ENCODE measurements at places on chromosomes 4 and X.

DNA sequence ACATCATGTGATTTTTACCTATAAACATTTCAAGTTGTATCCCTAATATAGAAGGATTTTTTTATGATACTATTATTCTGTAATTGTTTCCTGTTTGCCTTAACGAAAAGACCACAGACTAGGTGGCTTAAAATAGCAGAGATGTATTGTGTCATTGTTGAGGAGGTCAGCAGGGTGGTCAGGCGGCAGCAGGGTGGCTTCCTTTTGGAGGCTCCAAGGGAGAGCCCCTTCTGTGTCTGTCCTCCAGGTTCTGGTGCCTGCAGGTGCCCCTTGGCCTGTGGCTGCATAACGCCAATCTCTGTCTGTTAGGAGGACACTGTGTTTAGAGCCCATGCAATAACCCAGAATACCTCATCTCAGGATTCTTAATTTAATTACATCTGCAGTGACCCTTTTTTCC, 118.1 kb downstream of the TBL1X start:
- DNase-seq: no peak

DNA sequence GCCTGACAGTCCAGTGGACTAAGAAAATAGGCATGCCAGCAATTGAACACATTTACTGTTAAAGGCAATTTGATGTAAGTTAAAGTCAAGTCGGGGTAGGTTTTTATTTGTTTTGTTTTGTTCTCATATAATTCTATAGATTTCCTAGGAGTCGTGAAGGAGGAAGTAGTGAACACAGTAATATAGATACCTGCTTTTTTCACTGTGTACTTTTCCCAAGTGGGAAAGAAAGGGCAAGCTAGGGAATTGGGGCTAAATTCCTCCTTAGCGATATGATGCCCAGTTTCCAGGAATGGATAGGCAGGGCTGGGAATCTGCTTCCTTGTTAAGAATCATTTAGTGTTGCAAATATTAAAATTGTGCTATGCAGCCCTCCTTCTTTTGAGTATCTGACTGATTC, 271.0 kb downstream of the ARHGAP24 start:
- DNase-seq: no peak

DNA sequence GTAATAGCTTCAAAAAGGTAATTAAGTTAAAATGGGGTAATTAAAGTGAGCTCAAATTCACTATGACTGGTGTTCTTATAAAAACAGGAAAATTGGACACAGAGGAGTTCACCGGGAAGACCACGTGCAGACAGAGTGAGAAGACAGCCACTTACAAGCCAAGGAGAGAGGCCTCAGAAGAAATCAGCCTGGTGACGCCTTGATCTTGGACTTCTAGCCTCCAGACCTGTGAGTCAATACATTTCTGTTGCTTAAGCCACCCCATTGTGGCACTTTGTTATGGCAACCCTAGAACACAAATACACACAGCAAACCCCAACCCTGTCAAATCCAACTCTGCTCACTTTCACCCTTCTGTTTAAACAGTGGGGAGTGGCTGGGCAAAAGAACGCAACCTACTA, 4.1 kb upstream of the CD38 start:
- DNase-seq: no peak

DNA sequence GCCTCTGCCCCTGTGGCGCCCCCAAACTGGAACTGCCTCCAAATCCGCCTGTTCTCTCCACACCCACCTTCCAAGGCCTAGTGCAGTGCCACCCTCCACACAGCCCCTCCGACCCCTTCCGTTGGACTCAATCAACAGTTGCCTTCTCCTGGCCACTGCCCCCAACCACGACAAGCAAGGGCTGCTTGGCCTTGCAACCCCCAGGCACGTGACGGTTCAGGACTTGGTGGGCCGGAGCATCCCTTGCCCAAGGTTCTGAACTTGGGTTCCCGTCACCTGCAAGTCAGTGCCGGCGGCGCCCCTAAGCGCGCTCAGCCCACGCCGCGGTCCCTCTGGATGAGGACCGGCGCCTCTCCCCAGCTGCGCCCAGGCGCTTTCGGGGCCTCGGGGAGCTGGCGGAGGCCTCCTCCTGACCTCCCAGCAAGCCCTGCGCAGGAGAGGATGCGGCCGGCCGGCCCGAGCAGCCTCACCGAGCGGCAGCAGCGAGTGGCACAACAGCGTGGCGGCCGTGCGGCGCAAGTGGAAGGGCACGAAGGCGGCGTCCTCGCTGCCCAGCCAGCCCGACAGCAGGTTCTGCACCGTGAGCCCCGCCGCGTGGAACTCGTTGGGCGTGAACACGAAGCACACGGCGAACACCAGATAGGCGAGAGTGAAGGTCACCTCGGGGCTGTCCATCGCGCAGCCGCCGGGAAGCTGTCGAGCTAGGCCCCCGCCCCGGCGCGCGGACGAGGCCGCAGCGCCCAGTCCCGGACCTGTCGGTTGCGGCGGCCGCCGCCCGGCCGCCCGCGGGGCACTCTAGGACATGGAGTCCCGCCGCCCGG, 750 bp downstream of the TMEM129 start:
- no peak for DNase-seq

GRCh38 chr4:182593402-182593801, 323.8 kb downstream of the DCTD start:
- no peak for DNase-seq

GRCh38 chr4:80173841-80174240, 23.5 kb upstream of the PRDM8 start:
- no peak for DNase-seq

DNA sequence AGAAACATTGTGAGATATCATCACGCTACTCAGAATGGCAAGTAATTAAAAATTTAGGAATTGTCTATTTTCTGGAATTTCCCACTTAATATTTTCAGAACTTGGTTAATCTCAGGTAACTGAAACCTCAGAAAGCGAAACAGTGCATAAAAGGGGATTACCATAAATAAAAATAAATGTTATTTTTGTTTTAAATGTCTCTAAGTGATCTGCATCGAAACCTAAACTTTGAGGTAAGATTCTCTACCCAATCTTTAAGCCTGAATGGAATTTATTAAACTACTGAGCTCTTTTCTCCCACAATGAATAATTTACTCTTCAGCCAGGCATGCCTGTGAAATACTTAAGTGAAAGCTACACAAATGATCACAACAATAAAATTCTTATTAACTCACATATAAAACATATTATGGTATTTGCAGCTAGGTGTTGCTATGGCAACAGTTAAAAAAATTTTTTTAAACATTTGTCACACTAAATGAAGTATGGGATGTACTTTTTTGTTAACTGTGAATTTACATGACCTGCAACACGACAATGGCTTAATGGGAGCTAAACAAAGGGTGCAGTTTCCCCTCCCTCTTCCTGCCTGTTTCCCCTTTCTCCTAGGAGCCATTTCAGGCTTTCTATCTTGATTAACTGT, 220.2 kb upstream of the PRPS2 start:
- no peak for DNase-seq

DNA sequence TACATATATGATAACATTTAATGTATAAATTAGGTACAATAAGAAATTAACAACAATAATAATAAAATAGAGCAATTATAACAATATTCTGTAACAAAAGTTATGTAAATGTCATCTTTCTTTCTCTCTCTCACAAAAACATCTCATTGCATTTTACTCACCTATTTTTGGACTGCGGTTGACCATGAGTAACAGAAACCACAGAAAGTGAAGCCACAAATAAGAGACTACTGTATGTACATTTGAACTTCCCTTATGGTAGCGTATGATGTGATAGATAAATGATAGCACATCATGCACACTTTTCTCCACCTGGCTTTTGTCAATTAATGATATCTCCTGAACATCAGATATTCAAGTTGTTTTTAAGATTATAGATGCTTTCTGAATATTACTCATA, 80.5 kb downstream of the HNRNPD start:
- DNase-seq: no peak

DNA sequence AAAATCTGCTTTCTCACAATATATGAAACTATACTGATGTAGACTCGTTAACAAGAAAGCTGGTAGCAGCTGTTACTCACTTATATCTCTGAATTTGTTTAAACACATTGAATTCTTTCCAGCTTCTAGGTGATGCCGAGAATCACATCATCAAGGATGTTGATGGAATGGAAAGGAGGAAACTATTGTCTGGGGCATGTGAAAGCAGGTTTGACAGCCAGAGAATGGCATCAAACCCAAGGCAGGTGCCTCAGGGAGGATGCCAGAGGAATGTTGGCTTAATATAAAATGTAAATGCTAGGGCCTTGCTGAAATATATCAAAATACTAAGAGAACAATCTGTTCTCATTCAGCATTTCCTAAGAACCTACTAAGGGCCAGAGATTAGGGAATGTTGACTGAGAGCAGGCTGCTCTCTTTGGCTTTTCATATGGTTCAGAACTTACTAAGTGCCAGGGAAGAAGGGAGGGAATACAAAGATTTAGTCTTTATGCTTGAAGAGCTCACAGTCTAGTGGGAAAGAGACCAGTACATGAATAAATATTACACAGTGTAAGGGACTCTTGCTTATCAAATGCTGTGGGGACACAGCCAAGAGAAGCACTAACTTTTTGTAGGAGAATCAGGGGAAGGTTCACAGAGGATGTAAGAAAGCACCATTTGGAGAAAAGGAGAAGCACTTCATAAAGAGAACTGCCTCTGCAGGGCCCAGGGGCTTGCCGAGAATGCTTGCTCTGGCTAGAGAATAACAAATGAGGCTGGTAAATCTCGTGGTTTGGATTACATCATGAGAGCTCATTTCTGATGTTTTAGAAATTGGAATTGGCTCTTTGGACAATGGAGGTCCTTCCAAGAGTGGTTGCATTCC, 14.7 kb downstream of the SLIT2 start:
- DNase-seq: no peak

GRCh38 chrX:150664290-150664689, 28.9 kb upstream of the MTMR1 start:
- DNase-seq: no peak

- DNase-seq: no peak
These were observed 184.8 kb downstream of the UNC5C start for GRCh38 chr4:95363966-95364365.

DNA sequence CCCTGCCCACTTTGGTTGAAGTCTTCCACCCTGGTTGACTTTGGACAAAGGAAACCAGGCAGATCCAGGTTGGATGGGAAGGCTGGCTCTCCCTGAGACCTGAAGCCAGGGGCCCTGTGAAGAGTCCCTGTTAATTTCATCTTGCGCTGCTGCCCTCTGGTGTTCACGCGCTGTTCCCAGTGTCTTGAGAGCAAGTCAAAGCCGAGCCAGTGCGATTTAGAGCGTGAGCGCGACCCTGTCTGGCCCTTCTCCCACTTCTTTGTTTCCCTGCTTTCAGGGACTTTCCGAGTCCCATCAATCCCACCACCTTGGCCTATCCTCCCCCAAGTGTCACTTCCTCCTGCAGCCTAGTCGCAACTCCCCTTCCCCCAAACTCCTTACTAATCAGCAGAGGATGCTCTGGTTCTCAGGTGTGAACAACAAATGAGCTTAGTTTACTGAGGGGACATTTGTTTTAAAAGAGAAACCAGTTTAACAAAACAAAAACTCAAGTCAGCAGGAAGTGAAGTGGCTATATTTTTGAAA, 25.8 kb upstream of the CHRNA9 start:
- DNase-seq: peak; percentile 86

DNA sequence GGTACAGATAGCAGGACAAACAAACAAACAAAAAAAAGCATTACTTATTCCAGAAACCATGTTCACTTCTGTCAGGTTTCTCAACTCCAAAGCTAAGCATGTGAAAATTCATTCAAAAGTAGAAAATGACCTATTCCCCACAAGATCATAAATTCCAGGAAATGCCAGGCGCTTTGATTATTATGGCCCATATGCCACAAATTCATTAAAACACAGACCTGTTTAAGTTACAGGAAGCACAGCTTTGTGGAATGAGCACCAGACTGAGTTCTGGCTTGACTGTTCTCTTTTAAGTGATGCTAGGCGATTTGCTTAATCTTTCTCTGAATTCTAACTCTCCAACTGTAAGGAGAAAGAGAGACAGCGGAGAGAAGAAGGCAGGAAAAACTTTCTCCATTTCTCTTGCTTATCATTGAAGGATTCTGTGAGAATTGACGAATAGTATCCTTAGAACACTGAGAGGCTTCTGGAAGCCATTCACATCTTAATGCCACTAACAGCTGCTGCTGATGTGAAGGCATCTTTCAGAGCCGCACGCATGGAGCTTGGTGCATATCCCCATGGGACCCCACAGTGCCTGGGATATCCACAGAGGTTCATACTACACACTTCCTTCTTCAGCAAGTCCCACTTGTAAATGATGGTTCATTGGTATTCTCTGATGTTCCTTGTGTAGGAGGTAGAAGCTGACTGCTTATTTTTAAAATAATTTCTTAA, 138.0 kb downstream of the ZNF674 start:
- DNase-seq: no peak

GRCh38 chr4:108763226-108763593, 357 bp upstream of the ETNPPL start:
- no peak for DNase-seq

- no peak for DNase-seq
These were observed 95.8 kb downstream of the DHX15 start for GRCh38 chr4:24488399-24489164.

- DNase-seq: no peak
These were observed 23.6 kb upstream of the RASGEF1B start for GRCh38 chr4:81495345-81495744.

- no peak for DNase-seq
These were observed 4.3 kb downstream of the ASB11 start for GRCh38 chrX:15311119-15311518.

- DNase-seq: no peak
These were observed 121.3 kb downstream of the EGF start for GRCh38 chr4:110034026-110034393.

DNA sequence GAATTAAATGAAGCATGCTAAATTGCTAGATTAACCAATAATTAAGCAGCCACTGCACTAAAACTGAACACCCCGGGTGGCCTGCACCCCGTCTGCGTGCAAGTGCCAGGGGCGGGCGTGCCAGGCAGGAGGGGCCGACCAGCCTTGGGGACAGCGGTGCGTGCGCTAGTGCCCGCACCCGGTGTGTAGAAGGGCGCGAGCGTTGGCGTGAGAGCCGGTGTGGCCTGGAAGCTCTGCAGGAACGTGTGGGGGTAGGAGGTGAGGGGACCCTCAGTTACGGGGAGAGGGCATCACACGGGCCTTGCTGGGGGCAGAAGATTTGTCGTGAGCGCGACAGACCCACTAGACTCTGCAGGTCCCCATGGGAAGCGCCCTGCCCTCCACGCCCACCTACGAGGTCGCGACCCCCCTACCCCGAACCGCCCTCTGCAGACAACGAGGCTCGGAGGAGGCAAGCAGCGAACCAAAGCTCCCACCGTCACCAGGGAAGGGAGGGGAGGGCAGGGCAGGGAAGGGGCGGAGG, 105.8 kb downstream of the FAM53A start:
- no peak for DNase-seq

GRCh38 chrX:136496186-136496763, 1.1 kb upstream of the HTATSF1 start:
- no peak for DNase-seq

Data from stimulated activated CD4-positive, alpha-beta T cell treated with anti-CD3 and anti-CD28 coated beads, Interleukin-1b, Interleukin-23, amount 100 ng/mL, for 1 hour (primary cell).